ENCODE measurements at places on chromosomes 2 and 18. TPM values are rescaled to one million over a fixed set of nuclear protein-coding genes. Genes with fewer than 3 reads are reported as not detected.
A peak's percentile ranks its signal among the peaks of the same experiment; 100 is the strongest.

Gene MC4R
- not detected for total RNA-seq

Gene RBKS
- 1.2 TPM for total RNA-seq

DNA sequence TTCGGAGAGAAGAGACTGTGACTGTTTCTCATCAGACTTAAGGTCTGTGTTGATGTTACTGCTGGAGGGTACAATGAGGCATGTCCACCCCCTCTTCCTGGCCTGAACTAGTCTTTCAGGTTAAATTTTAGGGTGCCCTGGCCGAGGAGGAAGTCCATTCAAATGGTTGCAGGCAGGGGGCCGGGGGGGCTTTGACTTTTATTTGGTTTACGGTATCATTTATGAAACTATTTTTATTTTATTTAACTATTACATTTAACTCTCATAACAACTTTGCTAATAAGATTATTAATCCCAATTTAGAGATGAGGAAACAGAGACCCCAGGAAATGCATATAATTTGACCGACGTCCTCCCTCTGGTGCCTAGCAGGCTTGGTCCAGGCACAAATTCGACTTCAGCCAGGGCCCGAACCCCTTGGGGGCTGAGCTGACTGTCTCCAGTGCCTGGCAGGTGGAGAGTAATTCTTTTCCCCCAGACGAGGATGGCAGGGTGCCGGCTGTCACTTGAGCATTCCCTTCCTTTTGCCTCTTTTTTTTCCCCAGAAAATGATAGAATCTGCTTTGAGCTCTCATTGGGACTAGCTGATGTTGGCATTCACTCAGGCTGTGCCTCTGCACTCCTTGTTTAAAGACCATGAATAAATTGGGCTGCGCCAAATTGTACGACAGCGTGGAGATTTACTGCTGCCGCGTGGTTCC, 255.3 kb upstream of the SALL3 start:
- no peak for DNase-seq

- peak; percentile 29 for DNase-seq
Measured at GRCh38 chr18:45384137-45384961, 230.9 kb upstream of the SLC14A2 start.

GRCh38 chr2:139790807-139791752, 1010.9 kb upstream of the NXPH2 start:
- DNase-seq = peak; percentile 57

DNA sequence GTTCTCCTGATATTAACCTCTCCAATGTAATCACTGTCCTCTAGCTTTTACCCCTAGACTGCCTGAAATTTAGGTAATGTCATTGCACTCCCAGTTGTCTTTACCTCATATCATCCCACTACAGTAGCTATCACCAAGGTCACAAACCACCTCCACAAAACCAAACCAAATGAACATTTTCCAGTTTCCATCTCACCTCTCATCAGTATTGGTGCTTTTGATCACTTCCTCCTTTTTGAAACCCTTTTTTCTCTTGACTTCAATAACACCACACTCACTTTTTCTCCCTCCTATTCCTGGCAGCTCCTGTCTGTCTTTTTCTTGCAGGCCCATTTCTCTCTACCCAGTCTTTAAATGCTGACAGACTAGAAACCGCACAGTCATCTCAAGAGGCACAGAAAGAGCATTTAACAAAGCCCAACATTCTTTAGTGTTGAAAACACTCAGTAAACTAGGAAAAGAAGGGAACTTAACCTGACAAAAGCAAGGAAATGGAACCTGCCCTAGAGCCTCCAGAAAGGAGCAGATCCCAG, 95.9 kb upstream of the SIX2 start:
- no peak for DNase-seq

- no peak for DNase-seq
Measured at GRCh38 chr18:21502661-21503060, 97.8 kb downstream of the ESCO1 start.

DNA sequence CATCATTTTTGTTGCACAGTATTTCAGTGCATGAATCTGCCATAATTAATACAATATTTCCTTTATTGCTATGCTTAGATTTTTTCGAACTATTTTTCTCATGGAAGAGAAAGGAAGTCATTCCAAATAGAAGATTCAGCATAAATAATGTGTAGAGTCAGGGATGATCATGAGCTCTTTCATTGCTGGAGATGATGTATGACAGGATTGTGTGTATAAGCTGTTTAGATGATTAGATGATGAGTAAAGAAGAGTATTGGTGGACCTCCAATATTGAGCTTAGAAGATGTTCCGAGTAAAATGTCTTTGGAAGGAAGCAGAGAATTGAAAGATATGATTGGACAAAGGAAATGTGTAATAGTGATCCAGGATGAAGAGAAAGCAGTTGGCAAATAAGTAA, 364.5 kb downstream of the PARD3B start:
- no peak for DNase-seq

DNA sequence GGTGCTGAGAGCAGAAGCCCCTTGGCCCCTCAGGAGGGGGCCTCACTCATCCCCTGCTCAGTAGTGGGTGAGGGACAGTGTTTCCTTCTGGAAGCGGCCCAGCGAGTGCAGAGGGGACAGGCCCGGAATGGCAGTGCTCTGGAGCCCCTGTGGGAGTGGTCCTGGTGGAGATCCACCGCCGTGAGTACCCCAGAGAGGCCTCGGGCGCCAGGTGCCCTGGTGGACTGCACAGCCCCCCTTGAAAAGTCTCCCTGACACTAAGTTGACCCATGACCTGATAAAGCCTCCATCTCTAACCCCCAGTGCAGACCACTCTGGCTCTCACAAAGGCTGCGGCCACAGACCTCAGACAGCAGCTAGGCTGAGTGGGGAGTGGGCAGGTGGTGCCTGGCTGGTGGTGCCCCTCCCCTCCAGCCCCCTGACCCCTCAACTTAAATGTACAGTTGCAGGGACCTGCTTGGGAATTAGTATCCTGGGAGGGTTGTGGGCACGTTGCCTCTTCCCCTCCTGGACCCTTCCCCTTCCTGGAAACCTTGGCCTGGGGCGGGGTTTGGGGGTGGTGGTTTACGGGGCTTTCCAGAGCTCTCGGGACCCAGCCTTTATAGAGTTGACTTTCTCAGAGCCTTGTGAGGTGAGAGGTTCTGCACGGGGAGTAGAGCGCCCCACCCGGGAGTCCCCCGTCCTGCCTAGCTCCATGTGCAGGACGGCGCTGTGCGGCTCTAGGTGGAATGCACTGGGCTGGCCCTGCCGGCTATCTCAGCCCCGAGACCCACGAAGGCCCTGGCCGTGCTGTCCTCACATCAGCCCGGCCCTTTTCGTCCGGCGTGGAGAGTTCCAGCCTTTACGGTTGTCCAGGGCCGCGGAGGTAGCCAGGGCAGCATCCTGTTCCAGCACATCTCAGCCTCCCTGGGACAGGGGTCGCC, 62.7 kb downstream of the RTP5 start:
- DNase-seq = no peak
